ENCODE measurements at places on chromosomes 5 and 9.

GRCh38 chr5:150987746-150988145 is 32.6 kb upstream of the GPX3 start:
- no peak for DNase-seq

GRCh38 chr9:20618361-20618802 is 3.9 kb downstream of the MLLT3 start:
- DNase-seq = no peak

DNA sequence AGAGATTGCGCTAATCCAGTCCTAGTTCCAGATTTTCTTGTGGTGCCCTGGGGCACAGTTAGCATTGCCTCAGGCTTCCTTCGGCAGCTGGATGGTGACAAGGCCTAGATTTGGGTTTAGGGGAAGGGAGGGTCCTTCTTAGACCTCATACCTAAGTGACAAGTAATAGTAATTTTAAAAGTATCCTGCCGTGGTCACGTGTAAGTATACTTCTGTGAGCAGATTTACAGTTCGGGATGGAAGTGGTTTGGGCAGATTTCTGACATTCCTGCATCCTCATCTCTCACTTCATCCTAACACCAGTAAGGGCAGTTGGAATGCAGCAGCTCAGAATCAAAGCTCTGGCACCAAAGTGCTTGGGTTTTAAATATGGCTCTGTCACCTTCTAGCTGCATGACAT is 71.6 kb downstream of the LRRC70 start:
- no peak for DNase-seq

- DNase-seq = no peak
Measured at GRCh38 chr9:75824816-75825568, 65.5 kb upstream of the PCSK5 start.

Measured in activated naive CD4-positive, alpha-beta T cell (primary cell).